ENCODE measurements at places on chromosomes 11 and 22. TPM values are rescaled to one million over a fixed set of nuclear protein-coding genes. Genes with fewer than 3 reads are reported as not detected.

DNA sequence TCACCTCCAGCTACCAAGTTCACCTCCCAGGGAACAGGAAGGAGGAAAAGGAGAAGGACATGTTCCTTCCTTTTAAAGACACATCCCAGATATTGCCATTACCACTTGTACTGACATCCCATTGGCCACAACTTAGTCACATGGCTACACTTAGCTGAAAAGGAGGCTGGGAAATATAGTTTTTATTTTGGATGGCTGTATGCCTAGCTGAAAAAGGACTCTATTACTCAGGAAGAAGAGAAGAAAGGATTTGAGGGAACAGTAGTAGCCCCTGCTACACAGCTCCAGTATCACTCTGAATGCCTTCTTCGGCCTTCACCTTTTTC, 2.1 kb upstream of the APOA5 start:
- DNase-seq = no peak

GRCh38 chr22:49827271-49827852, 311 bp downstream of the BRD1 start:
- no peak for DNase-seq

DNA sequence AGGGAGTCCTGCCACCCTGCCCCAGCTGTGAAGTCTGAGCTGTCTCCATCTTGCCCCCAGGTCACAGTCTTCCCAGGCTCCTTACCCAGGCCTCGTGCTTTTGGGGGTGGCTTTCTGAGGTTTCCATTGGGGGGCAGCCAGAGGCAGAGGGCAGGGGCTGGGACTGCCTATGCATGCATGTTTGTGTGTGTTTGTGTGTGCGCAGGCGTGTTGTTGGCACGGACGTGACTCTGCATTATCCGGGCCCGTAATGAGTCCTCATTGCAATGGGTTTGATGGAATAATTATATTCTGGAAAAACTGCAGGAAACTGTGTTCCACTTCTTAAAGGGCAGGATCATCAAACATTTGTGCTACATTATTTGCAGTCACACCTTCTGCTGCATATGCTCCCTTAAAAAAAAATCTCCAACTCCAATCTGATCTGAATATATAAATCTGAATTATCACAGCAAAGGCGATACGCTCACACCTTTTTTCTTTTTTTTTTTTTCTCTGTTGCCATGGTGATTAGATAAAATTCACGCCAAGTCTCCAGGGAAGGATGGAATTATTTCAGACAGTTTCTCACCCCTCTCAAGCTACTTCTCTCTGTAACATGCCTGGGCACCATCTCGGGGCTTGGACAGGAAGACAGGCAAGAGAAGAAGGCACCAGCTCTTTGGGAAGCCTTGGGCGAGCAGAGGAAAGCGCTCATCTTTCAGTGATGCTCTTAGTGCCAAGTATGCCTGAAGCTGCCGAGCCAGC, 45.9 kb downstream of the DSCAML1 start:
- DNase-seq = no peak

Gene DEPDC7
- 2.6 TPM for total RNA-seq

Gene KCNK4
- total RNA-seq = not detected

DNA sequence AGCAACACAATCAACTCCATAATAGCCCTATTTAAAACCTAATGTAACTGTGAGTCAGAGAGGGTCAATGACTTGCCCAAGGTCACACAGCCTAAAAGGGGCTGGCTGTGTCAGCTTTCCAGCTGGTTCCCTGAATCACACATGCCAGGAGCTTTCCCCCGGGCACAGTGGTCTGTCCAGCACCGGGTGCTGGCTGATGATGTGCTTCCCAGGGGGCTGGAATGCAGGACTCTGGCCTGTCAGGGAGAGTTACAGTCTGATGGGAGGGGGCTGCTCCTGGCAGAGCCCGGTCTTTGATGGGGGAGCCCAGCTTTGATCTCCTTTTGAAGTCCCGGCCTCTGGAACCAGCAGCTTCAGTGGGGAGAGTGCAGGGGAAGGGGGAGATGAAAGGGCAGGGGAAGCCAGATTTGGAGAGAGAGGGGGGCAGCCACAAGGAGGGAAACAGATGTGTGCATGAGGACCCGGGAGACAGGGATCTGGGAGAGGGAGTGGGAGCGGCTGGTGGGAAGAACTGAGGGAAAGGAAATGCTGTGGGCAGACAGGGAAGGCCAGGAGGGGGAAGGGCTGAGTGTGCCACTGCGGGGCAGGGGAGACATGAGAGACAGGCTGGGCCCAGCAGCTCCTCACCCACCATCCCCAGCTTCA, 102.7 kb downstream of the NECTIN1 start:
- no peak for DNase-seq

Measured in aorta (tissue), 5 donors.